ENCODE measurements at places on chromosomes 11 and 22. TPM values are rescaled to one million over a fixed set of nuclear protein-coding genes. Genes with fewer than 3 reads are reported as not detected.

The POLD4 gene
- 70.7 TPM for total RNA-seq

The HOATZ gene
- total RNA-seq = not detected

The CYP2D6 gene
- 1.1 TPM for total RNA-seq

The SCO2 gene
- 5.7 TPM for total RNA-seq

The TSPAN4 gene
- total RNA-seq = 77.9 TPM

The OR52D1 gene
- not detected for total RNA-seq

The RAB39A gene
- 1.3 TPM for total RNA-seq

The MPPED2 gene
- 1.8 TPM for total RNA-seq

The PTPN5 gene
- 0.07 TPM for total RNA-seq

The MMP12 gene
- not detected for total RNA-seq

The APOA4 gene
- total RNA-seq = not detected

The GAL3ST1 gene
- total RNA-seq = 4.0 TPM

The SCGB1D2 gene
- total RNA-seq = not detected

The IGLL5 gene
- total RNA-seq = not detected

DNA sequence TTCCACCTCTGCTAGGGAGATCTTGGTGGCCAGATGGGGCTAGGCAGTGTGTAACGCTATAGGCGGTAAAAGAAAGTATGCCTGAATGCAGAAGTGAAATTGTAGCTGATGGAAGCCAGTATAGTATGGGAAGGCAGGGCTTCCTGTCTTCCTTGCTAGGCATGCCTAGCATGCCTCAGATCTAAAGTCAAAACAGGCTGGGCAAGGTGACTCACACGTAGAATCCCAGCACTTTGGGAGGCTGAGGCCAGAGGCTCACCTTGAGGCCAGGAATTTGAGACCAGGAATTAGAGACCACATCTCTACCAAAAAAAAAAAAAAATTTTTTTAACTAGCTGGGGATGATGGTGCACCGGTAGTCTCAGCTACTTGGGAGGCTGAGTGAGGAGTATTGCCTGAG is 281.7 kb upstream of the MTNR1B start:
- DNase-seq = no peak

GRCh38 chr11:68432874-68433273 is 27.7 kb upstream of the PPP6R3 start:
- DNase-seq = no peak

GRCh38 chr22:41257696-41258095 is 17.0 kb upstream of the CHADL start:
- DNase-seq = no peak

- peak; percentile 70 for DNase-seq
Measured at GRCh38 chr11:62508336-62509058, 38.1 kb downstream of the AHNAK start.

- no peak for DNase-seq
Measured at GRCh38 chr22:29787371-29787980, 20.3 kb downstream of the UQCR10 start.

DNA sequence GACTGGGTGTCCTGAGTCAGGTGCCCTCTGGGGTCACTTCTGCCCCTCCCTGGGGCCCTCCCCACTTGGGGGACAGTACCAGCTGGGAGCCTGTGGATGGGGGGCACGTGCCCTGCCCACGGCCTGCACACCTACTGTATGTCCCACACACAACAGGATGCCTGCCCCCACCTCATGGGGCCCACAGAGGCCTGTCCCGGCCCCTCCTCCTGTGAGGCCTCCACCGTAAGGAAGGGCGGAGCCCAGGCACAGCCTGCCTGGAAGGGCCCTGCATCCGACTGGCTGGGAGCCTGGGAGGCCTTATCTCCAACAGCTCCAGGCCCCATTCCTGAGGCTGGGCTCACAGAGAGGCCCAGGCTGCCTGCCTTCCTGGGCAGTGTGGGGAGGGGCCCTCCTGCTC is 47.8 kb downstream of the BRSK2 start:
- no peak for DNase-seq

DNA sequence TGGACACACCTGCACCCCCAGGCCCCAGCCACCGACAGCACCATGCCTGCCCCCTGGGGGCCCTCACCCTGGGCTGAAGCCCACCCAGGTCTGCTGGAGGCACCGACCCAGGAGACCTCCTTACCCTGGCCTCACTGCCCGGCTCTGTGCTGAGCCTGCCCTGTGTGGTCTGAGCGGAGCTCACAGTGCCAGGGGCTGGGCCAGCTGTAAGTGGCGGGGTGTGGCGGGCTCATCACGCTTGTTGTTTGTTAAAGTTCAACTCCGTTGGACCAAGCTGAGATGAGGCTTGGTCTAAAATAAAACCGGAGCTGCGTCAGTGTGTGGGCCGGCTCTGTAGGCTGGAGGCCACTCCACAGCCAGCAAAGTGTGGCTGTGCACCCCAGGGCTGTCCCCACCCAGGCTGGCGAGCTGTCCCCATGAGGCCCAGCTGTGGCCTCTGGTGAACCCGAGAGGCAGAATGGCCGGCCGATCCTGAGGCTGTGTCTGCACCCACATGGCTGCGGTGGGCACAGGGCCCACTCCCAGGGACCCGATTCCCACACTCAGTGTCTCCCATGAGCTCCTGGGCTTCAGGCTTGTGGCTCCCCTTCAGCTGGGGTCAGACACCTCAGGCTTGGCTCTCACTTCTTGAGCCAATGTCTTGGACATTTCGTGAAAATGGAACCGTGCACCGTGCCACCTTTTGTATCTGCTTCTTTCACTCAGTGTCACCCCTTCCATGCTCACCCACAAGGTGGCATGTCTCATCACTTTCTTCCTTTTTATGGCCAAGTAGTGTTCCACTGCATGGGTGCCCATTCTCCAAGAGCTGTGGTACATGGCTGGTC is 137.9 kb downstream of the CTTN start:
- no peak for DNase-seq

- no peak for DNase-seq
Measured at GRCh38 chr11:130449996-130450769, 1.7 kb downstream of the ADAMTS15 start.

- no peak for DNase-seq
Measured at GRCh38 chr11:130666781-130667251, 218.4 kb downstream of the ADAMTS15 start.

DNA sequence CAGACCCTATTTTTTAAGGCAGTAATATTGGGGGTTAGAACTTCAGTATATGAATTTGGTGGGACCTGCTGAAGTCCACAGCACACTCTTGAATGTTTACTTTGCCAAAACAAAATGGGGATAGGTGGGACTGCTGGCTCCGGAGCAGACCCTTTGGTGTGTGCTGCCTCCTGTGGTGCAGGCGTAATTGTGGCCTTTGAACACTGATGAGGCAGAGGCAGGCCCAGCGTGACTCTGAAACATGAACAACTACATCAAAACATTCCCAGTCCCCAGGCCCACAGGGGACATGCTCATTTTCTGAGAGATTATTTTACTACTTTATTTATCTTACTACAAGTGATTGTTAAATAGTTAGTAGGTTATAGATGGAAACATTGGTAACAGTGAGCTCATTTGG is 225.0 kb upstream of the TBCEL start:
- DNase-seq = no peak

- no peak for DNase-seq
Measured at GRCh38 chr22:36359470-36359996, 28.2 kb downstream of the MYH9 start.

GRCh38 chr11:12834166-12834565 is 159.9 kb downstream of the TEAD1 start:
- no peak for DNase-seq

DNA sequence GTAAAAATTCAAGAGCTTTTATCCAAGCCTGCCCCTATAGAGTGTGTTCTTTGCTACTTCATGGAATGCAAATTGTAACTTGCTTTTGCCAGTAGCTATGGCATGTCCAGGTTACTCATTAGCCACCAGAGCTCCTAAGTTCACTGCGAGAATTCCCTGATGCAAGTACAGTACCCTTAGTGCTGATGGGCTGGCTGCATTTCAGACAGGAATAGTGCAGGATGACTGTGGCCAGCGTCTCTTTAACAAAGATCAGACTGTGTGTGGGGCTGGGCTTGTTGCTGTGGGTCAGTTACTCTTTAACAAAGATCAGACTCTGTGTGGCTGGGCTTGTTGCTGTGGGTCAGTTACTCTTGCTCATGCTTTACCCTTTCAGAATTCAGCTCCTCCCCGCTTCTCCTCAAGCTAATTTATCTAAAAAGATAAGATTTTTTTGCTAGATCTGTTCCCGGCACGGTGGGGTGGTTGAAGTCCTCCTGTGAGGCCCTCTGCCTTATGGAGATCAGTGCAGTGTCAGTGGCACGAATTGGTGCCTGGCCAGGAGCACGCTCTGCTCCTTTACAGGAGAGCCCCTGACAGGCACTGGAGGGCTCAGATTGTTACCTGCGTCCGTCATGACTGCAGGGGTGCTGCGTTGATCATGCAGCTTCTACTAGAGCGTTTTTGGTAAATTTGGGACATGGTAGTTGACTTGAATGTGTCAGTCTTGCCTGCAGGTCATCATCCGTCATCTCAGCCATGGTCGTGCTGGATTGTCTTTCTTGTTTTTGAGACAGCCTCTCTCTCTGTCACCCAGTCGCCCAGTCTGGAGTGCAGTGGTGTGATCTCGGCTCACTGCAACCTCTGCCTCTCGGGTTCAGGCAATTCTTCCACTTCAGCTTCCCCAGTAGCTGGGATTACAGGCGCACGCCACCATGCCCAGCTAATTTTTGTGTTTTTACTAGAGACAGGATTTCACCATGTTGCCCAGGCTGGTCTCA is 27.0 kb downstream of the AP2A2 start:
- DNase-seq = peak; percentile 99

DNA sequence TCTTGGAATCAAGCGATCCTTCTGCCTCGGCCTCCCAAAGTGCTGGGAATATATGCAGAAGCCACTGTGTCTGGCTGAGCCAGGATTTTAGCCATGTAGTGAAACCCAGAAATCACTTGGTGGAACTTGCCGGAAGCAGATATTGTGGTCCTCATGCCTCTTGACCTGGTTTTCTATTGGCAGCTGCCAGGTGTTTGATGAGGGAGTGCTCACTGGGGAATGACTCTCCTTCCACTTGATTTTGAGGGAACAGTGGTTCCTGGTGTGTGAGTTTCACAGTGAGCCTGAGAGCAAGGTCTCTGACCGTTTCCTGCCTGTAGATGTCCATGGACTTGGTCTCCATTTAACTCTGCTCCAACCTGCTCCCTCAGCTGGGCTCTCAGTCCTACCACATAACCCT is 34.7 kb upstream of the ELF5 start:
- DNase-seq = no peak

- DNase-seq = peak; percentile 88
Measured at GRCh38 chr11:111939836-111940604, 2.9 kb downstream of the DIXDC1 start.

DNA sequence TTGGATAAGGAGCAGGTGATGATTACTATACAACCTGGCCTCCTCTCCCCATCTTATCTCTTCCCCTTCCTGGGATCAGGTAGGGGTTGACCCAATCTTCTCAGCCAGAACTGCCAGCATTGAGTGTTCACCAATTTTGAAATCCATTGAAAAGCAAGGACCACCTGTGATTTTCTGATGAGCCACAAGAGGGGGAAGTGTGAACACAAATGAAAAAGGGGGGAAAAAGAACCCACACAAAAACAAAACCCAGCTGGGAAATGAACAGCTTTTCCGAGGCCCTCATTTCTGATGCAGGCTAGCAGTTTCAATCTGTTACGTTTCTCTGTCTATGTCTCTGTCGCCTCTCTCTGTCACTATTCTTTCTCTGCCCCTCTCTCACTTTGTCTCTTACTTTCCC is 161.9 kb downstream of the INSC start:
- no peak for DNase-seq

DNA sequence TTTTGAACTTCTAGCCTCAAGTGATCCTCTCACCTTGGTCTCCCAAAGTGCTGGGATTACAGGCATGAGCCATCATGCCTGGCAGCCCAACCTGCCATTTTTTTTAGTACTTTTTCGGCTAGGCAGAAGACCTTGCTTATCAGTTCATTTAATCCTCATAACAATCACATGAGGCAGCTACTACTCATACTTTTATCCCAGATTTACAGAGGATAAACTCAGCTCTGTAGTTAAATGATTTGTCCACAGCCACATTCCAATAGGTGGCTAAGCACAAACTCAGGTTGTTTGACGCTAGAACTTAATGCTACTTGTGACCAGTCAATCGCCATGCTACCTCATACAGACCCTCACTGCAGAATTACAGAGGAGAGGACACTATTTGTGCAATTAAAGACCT is 28.1 kb downstream of the SBF2 start:
- DNase-seq = no peak

DNA sequence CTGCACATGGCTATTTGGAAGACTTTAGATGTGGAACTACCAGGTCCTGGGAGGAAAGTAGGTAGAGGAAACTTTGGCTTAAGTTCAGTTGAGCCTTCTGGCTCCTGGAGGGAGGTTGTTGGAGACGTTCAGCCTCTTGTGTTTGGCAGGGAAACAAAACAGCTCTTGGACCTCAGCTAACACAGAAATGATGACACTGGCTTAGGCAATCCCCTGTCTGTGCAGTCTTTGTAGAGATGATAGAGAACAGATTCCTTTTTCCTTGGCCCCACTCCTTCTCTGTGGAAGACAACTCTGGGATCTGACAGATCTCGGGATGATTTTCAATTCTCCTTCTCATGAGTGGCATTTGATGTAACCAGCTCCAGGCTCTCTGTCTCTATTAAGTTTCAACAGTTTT is 428.5 kb downstream of the TMEM135 start:
- DNase-seq = no peak

DNA sequence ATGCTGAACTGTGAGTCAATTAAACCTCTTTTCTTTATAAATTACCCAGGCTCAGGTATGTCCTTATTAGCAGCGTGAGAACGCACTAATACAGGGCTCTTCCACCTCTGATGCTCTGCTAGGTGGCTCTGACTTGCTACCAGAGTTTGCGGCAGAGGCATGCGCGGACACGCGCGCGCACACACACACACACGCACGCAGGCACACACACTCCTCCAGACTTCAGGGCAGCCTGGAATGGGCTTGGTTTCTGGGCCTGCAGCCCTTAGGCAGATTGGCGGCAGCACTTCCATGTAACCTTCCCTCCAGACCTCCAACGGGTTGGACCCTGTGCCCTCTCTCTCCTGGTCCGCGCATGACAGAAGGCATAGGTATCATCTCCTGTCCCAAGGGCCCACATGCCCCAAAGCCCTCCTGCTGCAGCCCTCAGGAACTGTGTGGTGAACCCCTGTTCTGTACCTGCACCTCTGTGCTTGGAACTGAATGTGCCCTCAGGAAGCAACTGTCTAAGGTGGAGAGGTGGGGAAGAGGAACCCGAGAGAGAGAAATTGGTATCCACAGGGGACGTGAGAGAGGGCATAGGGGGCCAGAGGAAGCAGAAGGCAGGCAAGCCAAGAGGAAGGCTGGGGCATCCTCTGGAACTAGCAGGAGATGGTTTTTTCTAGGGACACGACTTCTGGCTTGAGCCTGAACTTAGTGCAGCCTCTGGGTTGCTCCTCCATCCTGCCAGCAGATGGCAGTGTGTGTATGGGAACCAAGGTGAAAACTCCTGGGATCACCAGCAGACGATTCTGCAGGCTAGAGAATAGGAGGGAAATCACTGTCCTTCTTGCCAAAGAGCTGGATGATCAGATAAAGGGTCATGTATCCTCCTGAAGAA is 23.4 kb upstream of the RIC3 start:
- DNase-seq = peak; percentile 14

- DNase-seq = peak; percentile 44
Measured at GRCh38 chr11:103851166-103851651, 185.2 kb upstream of the DDI1 start.
